ENCODE measurements at places on chromosomes 3 and 15.

DNA sequence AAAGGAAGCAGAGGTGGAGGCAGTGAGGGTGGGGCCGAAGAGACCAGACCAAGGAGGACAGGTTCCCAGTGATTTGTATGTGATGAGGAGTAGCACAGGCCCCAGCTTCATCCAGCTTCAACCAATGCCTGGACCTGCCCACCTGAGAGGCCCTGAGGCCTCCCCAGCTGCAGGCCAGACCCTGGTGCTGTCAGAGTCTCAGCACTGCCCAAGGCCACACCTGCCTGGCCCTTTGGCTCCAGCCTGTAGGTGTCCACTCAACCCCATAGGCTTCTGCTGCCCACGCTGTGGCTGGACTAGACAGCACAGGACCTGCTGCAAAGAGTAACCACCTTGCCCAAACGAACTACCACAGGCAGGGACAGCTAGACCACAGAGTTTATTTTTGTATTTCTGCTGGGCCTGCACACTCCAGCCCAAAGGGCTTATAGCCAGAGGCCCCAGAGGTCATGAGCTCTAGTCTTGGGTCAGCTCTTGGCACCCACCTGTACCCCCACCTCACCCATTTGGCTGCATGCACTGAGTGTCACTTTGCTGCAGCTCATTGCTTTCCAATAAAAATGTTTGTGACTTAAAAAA lies 81.9 kb upstream of the CDV3 start:
- DNase-seq = no peak

- no peak for DNase-seq
Observed at GRCh38 chr3:66033241-66034138, 5.2 kb downstream of the MAGI1 start.

- DNase-seq = no peak
Observed at GRCh38 chr3:195746346-195746745, 25.6 kb downstream of the MUC20 start.

DNA sequence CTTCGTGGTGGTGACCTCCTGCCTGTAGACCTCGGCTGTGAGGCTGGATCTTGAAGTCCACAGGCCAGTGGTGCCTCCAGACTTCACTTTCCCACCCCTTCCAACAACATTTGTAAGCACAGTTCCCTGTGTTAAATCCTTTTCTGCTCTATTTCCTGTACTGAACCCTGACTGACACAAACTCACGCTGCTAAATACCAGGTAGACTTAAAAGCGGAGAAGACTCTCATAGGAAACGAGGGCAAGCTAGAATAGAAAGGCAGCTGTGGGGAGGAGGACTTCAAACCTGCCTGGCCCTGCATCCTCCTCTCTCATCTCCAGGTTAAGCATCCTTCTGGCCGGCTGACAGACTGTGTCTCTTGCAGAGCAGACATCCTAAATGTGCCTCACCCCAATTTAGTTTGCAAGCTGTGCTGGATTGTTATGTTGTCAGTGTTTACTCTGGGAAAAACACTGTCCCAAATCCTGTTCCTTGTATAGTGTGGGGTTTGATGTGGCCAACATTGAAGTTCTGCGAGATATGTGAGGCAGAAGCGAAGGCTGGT lies 58.5 kb upstream of the LARS2 start:
- DNase-seq = no peak

- no peak for DNase-seq
Observed at GRCh38 chr3:149783576-149783975, 8.8 kb downstream of the ANKUB1 start.

DNA sequence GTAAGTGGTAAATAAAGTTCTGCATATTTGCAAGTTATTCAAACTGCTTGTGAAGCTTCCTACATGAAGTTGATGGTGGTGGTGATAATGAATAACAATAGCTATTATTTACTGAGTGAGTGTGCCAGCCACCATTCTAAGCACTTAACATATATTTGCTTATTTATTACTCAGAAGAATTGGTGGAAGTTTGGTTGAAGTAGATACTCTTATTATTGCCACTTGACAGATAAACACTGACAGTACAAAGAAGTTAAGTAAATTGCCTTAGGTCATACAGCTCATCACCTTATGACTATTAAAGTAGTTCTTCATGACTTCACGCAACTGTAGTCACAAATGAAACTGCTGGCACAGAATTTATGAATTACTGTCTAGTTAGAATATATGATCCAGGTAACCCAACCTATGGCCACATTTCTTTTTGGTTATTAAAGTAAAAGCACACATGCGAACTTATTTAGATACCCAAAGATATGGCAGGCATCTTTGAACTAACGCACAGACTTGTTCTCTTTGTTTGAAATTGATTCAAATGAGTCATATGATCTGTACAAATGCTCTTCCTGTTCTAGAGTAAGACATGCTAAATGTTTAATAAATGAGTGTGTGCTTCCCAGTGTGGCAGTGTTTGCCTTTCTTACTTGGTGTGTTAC lies 99.8 kb upstream of the NR2F2 start:
- DNase-seq = no peak

GRCh38 chr3:57279685-57280084 lies 12.8 kb downstream of the ASB14 start:
- DNase-seq = no peak

- no peak for DNase-seq
Observed at GRCh38 chr15:71916834-71917233, 106.5 kb downstream of the NR2E3 start.

GRCh38 chr3:103127737-103128136 lies 692.9 kb downstream of the ZPLD1 start:
- DNase-seq = no peak

DNA sequence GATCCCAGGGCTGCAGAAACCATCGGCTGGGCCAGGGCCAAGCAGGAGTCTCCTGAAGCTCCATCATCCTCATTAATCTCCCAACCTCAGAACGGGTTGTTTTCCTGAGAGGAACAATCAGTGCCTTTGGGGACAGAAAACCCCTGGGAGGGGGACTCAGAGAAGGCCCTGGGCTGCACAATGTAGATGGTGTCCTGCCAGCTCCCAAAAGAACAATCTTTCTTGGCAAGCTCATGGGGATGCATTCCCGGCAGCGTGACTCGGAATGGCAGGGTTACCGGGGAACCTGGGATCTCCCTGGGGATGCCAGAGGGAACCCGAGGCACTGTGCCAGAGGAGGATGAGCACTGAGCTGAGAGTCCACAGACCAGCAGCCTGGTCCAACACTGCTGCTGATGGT lies 72.1 kb upstream of the ATP2B2 start:
- no peak for DNase-seq

GRCh38 chr15:29711531-29711930 lies 110.7 kb downstream of the TJP1 start:
- no peak for DNase-seq

DNA sequence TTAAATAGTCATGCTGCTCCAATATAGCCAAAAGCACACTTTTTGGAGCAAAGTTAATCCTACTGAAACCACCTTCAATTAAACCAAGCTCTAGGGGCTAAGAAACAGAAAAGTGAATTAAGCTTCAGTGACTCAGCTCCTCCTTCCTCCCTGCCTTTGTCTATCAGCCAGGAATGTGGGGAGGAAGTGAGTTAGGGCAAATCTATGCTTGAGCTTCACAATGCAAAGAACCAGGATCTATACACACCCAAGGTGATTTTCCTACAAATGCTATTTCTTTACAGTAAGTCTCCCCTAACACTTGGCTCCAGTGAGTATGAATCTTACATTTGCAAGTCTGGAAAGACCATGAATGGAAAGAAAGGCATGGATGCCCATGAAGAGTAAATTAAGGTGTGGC lies 212.1 kb downstream of the P3H2 start:
- DNase-seq = no peak

- DNase-seq = peak; percentile 47
Observed at GRCh38 chr15:81001152-81002008, 657 bp downstream of the TLNRD1 start.

DNA sequence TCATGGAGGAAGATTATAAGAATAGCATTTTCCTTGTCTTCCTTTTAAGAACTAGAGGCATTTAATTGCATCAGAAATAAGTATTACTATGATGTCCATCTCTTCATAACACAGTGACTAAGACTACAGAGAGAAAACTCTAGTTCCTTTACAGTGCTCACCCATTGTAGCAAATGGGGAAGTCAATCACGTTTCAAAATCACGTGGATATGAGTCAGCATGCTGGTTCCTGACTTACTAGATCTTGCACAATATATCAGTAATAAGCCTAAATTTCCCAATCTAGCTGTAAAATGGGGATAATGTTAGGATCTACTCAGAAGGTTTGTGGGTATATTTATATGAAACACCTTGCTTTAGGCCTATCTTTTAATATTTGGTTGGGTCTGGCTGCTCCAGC lies 254.8 kb upstream of the EOMES start:
- no peak for DNase-seq

DNA sequence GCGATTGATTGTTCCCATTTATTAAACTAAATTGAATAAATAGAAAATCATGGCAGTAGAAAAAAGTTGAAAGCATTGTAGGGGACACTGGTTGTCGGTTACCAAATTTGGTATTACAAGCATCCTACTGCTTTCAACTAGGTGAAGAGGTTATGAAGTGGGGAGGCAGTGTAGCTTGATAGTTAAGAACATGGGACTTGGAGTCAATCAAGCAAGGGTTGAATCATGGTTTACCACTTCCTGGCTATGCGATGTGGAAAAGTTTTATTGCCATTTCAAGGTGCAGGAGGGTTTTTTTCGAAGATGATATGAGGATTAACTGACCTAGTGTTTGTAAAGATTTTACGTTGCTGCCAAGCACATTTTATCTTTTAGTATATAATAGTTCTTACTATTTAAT lies 318.2 kb upstream of the KCNH8 start:
- no peak for DNase-seq

DNA sequence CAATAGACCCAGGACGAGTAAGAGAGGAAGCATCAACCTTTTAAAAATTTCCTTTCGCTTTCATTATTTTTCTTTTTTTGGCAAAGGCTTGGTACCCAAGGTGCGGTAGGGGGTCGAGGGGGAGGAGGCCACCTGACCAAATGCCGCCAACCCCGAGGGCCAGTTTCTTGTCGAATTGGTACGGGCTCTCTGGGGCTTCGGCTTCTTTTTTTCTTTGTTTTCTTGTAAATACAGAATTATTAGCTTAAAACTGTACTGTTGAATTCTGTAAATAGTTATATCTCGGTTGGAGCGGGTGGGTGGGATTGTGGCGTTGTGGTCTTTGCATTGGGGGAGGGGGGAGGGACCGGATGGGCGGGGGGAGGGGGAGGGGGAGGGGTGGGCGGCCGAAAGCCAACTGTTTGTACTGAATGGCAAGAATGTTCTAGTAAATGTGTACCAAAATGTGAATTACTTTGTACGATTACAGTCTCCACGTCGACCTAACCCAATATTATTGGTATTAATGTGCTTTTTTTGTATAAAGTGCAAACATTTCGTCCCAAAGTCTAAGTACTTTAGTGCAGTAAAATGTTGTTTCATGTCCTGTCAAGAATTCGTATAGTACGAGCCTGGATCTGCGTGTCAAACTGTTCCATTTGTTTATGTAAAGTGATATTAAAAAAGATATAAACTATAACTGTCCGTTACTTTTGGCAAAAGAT lies 4.7 kb downstream of the ZIC1 start:
- no peak for DNase-seq

DNA sequence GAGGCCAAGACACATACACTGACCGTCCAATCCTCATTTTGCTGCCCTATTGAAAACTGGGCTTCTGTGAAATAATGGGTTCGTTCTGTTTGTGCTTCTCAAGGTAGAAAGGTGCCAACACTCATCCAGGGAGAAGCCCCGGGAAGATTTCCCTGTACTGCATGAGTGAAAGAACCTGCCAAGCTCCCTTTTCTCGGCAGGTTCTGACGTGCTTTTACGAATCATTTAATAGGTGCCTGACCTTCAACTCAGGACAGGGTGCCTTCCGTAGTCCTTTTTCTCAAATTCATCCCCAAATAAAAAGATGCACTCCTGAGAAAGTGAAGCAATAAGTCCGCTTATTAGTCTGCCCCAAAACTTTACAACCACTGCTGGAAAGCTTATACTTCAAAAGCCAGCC lies 64.2 kb downstream of the B3GNT5 start:
- no peak for DNase-seq

DNA sequence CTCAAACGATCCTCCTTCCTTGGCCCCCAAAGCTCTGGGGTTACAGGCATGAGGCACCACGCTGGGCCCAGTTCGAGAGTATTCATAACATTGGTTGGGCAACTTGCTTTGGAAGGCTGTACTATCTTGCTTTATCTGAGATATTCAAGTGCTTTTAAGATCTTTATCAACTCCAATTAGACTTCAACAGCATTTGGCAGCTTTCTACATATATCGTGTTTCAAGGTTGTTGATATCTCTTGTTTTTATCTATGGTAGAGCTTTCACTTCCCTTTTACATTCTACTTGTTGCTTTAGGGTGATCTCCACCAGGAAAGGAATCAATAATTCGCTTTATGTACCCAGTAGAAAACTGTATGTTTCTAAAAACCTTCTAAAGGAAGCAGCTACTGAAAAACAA lies 395.3 kb downstream of the IL5RA start:
- no peak for DNase-seq

DNA sequence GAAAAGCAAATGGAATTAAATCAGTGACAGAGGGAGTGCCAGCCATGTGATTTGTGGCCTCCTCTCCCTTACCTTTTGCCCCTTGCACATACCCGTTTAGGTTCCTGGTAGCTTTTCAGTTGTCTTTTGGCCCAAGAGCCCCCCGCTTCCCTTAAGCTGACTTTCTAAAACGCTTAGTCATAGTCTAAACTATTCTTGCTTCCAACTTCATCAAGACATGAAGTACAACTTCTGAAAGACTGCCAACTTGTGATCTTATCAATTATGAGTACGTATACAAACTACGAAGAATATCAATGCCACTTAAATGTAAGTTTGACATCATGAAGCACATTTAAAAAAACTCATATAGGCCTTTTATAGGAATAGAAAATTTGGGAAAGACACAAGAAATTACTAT lies 61.9 kb downstream of the EIF3J start:
- no peak for DNase-seq

GRCh38 chr3:9935966-9936510 lies 2.4 kb downstream of the CRELD1 start:
- no peak for DNase-seq

DNA sequence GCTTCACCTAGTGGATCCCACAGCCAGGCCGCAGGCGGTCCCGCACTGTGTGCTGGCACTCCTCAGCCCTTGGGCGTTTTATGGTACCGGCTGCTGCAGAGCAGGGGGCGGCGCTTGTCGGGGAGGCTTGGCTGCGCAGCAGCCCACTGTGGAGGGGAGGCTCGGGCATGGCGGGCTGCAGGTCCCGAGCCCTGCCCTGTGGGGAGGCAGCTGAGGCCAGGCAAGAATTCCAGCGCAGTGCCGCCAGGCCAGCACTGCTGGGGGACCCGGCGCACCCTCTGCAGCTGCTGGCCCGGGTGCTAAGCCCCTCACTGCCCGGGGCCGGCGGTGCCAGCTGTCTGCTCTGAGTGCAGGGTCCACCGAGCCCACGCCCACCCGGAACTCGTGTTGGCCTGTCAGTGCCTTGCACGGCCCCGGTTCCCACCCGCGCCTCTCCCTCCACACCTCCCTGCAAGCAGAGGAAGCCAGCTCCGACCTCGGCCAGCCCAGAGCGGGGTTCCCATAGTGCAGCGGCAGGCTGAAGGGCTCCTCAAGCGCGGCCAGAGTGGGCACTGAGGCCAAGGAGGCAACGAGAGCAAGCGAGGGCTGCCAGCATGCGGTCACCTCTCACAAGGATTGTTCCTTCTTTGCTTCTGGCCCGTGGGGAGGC lies 435.0 kb upstream of the ATP10A start:
- no peak for DNase-seq
